Smooth muscle cell of the pulmonary artery (primary cell): ENCODE measurements at places on chromosomes 7 and 10. TPM values are rescaled to one million over a fixed set of nuclear protein-coding genes. Genes with fewer than 3 reads are reported as not detected.

Gene LDB3
- 0.52 and 0.96 TPM in 2 replicates for total RNA-seq

Gene TUBB8
- total RNA-seq = not detected in 2 replicates

Gene ZDHHC4
- total RNA-seq = 71.8 and 75.7 TPM in 2 replicates

Gene SLC39A12
- not detected in 2 replicates for total RNA-seq

Gene TAS2R3
- 2.0 and 2.4 TPM in 2 replicates for total RNA-seq

Gene GRK5
- total RNA-seq = 35.9 and 60.3 TPM in 2 replicates

Gene TMEM139
- 0.23 TPM in 1 of 2 replicates, not detected in the other for total RNA-seq

Gene NRP1
- total RNA-seq = 335 and 528 TPM in 2 replicates

Gene UNC5B
- total RNA-seq = 38.6 and 84.2 TPM in 2 replicates

Gene EFCAB10
- total RNA-seq = 0.13 TPM in 1 of 2 replicates, not detected in the other

Gene DGKI
- 12.7 and 15.8 TPM in 2 replicates for total RNA-seq

Gene TAS2R60
- 0.07 TPM in 1 of 2 replicates, not detected in the other for total RNA-seq

Gene TSPAN12
- 1.9 and 5.2 TPM in 2 replicates for total RNA-seq

Gene ATOH7
- total RNA-seq = 0.07 TPM in 1 of 2 replicates, not detected in the other

Gene SFTPD
- total RNA-seq = 0.13 TPM in 1 of 2 replicates, not detected in the other

Gene GNGT1
- not detected in 2 replicates for total RNA-seq

Gene H2BK1
- total RNA-seq = not detected in 2 replicates

Gene TSPAN13
- 5.8 and 6.9 TPM in 2 replicates for total RNA-seq

Gene SLC26A3
- not detected in 2 replicates for total RNA-seq

Gene EEF1AKMT2
- total RNA-seq = 15.7 and 23.4 TPM in 2 replicates

Gene AMZ1
- total RNA-seq = 0.50 and 1.2 TPM in 2 replicates

Gene ANTXRL
- not detected in 2 replicates for total RNA-seq

Gene PAX2
- not detected in 2 replicates for total RNA-seq
